Stimulated activated CD4-positive, alpha-beta T cell treated with anti-CD3 and anti-CD28 coated beads, TNF-alpha, amount 100 ng/mL, for 4 hours (primary cell): ENCODE measurements at places on chromosomes 7 and 10.

- DNase-seq = no peak
Observed at GRCh38 chr10:132566892-132567291, 29.3 kb downstream of the INPP5A start.

- DNase-seq = no peak
Observed at GRCh38 chr7:95871075-95871848, 98.9 kb downstream of the DYNC1I1 start.

DNA sequence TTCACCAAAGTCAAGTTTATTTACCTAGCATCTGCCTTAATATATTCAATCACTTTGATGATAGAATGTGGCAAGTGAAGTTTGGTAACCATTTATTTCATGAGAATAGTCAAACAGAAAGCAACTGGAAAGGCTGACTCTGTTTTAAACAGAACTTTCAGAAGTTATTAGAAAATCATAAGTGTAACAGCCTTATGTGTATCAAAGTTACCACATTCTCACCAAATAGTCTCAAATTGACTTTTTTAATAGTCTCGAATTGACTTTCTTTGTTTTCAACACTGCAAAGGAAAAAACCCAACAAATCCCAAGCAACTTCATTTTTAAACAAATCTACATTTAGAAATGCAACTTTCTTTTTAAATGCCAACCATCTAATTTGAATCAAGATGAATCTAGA is 29.5 kb downstream of the NAMPT start:
- DNase-seq = no peak

DNA sequence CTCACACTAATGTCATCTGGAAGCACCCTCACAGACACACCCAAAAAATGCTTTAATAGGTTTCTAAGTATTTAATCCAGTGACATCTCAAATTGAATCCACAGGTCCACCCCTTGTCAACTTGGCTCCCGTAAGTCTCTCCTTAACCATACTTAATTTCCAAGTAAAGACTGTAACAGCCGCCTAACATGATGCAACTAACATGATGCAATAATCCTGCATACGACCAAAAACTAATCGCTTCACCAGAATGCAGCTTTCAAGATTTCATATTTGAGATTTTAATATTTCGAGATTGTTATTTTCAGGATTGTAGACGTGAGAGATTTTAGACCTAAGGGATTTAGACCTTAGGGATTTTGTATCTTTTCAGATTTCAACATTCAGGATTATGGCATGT is 3.7 kb upstream of the HDAC9 start:
- no peak for DNase-seq

GRCh38 chr7:51451751-51452476 is 135.3 kb upstream of the COBL start:
- no peak for DNase-seq

DNA sequence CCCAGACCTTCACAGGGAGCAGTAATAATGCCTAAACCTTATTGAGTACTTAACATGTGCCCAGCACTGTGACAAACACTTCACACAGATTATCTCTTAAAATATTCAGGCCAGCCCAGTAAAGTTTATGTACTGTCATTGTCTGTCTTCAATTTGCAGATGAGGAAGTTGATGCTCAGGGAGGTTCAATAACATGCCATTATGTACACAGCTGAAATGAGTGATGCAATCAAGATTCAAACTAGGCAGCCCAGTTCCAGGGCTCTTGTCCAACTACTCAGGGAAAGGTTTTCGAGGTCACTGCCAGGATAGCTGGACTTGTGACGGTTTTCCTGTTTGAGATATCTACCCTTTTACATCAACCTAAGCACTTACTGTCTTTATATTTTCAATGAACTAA is 56.1 kb downstream of the AUTS2 start:
- DNase-seq = no peak

GRCh38 chr7:134669845-134670373 is 23.3 kb downstream of the BPGM start:
- DNase-seq = peak; percentile 42

- no peak for DNase-seq
Observed at GRCh38 chr7:107091306-107091705, 46.8 kb downstream of the PRKAR2B start.

GRCh38 chr7:2107386-2108070 is 125.2 kb downstream of the MAD1L1 start:
- DNase-seq = no peak

- peak; percentile 58 for DNase-seq
Observed at GRCh38 chr7:116929914-116930913, 23.1 kb upstream of the ST7 start.

DNA sequence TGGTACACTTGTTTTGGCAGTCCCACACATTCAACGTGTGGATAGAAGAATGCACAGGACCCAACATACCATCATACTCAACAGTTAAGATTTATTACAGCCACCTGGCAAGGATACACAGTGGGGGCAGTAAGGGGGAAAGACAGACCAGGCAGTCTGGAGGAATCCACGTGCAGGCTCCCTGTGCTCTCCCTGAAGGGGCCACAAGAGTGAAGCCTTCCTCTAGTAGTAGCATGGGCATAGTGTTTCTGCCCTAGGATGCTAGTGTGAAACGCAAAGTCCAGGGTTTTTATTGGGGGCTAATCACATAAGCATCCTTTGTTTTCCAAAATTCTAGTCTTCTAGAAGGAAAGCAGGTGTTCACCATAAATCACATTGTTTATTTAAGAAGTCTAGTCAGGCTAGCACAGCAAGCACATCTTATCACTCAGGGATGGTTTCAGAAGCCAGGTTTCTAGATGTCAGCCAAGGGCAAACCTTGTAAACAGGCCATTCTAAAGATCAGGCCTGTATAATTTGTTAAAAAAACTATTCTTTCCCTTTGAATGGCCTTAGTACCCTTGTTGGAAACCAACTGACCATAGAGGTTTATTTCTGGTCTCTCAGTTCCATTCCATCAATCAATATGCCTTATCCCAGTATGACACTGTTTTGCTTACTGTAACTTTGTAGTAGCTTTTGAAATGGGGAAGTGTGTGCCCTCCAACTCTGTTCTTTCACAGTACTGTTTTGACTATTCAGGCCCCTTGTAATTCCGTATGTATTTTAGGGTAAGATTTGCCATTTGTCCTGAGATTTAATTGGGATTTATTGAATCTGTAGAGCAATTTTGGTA is 12.4 kb upstream of the TFAM start:
- DNase-seq = no peak

DNA sequence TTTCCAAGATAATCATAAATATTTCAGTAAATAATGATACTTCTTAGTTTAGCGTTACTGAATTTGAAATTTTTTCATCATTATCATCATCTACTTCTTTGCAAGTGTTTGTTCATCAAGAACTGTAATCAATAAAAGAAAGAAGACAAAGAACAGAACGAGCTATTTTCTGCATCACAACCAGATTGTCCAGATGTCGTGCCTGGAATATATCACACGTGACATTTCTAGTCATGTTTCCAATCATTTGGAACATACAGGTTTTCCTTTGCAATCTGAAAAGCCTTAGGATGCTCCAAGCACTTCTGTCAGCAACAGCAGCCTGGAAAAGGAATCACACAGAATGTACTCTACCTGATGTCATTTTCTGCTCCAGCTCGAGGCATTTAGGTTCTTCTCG is 107.4 kb downstream of the FAM107B start:
- DNase-seq = no peak

DNA sequence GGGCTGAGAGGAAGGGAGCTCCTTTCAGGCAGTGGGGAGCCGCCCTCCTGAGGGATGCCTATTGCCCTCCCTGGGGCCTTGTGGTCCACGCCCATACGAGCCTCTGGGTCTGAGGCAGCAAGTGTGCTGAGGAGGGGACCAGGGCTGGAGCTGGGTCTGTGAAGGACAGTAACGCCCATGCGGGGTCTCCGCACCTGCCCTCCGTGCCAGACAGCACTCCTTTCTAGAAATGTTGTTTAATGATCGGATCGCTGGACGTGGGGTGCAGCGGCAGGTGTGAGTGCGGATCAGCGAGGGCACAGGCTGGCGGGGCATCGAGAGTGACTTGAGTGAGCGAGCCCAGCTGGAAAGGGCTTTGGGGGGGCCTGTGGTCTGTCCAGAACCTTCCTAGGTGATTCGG is 70.1 kb downstream of the ELFN1 start:
- DNase-seq = no peak

DNA sequence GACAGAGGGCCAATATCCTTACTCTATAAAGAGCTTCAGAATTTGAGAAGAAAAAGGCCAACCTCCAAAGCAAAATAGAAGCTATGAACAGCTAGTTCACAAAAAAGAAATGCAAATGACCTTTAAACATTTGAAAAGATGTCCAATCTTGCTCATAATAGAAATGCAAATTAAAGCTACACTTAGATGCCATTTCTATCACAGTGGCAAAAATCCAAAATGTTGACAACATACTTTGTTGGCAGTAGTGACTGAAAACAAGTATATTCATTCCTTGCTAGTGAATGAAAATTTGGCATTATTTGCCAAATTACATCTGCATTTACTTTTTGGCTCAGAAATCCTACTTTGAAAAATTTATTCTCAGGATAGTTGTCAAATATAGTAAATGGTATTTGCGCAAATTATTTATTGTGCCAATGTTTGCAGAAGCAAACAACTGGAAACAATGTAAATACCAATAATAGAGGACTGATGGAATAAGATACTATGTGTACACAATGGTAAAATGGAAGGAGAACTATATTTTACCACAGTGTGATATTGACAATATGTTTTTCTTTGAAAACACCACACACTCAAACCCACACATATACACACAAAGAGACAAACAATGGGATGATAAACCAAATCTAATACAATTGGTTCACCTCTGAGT is 9.4 kb downstream of the TMEM106B start:
- no peak for DNase-seq

DNA sequence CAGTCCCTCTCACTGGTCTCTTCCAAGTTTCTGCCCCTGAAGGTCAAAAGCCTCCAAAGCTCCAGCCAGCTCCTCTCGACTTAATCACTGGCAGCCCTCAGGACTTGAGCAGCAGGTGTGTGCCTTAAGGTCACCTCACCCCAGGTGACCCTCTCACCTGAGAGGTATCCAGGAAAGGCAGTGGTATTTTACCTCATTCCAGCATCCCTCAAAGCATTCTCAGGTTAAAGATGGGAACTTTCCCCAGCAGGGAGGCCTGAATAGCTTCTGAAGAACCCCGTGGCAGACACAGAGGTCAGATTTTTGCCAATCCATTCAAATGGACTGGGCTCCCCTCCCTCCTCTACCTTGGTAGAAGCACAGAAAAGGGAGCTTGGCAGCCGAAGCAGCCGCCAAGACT is 148.2 kb downstream of the GFRA1 start:
- DNase-seq = no peak

GRCh38 chr10:69576334-69577011 is 3.3 kb upstream of the NEUROG3 start:
- DNase-seq = no peak

DNA sequence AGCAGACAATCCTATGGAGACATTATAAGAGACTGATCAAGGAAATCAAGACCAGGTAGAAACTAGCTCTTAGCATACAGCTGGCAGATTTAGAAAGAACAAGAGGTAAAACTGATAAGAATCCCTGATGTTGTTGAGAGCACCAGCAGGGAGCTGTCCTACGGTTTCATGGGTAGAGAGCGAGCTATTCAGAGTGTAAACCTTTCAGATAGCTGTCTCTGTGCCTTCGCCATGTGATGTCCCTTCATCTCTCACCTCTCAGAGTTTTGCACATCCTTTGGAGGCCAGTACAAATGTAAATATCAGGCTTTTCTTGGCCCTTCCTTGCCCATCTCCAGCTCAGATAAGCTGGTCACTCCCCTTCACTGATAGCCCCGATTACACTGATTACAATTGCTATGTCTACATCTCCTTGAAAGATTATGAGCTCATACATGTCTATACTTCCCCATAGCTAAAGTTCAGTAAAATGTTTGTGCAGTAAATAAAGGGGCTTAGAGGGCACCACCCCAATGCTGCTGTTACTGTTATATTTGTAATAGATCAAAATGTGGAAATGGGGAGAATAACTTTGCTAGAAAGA is 21.9 kb downstream of the THSD7A start:
- no peak for DNase-seq
